ENCODE measurements at places on chromosomes 5 and 9.

- no peak overlapping the region for H3K4me3 ChIP-seq
- H3K4me1 ChIP-seq = 0 out of 2 replicates have a peak, but pooled peaks cover 4% of the 10 kb centered on the region
- no peaks in the 10 kb centered on the region for H3K27me3 ChIP-seq
- H3K36me3 ChIP-seq = peaks cover 21% of the 10 kb centered on the region
Observed at GRCh38 chr5:137639645-137640044, 96.2 kb downstream of the KLHL3 start.

DNA sequence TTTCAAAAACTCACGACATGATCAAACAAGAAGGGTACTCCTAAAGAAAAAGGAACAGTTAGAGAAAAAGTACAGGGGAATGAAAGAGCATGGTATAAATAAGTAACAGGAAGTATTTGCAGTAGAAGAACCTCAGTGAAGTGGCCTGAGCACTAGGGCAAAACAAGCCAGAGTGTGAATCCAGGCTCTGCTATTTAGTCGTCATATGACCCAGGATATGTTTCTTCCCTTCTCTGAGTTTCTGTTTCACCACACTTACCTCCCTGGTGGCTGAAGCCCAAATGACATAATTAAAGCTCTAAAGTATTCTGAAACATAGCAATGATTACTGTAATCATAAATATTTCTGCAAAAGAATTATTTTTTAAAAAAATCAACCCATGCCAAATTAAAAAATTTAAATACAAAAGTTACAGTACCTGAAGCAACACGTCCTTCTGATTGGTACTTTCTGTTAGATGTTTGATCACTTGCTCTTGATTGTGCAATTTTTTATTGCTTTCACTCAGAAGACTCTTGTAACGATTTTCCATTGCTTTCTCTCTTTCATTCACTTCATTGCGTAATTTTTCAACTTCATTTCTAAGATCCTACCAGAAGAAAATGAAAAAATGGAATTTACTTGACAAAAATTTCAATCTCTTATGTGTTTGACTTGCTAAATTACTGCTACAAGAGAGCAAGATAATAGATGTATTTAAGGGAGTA is 88.9 kb downstream of the CDK5RAP2 start:
- peaks cover 22% of the 10 kb centered on the region for H3K4me1 ChIP-seq
- peak overlapping the region; percentile 91 for H3K27ac ChIP-seq
- no peak for DNase-seq
- H3K27me3 ChIP-seq = peaks cover 3% of the 10 kb centered on the region
- no peak overlapping the region for H3K4me3 ChIP-seq
- peaks cover 53% of the 10 kb centered on the region for H3K36me3 ChIP-seq

DNA sequence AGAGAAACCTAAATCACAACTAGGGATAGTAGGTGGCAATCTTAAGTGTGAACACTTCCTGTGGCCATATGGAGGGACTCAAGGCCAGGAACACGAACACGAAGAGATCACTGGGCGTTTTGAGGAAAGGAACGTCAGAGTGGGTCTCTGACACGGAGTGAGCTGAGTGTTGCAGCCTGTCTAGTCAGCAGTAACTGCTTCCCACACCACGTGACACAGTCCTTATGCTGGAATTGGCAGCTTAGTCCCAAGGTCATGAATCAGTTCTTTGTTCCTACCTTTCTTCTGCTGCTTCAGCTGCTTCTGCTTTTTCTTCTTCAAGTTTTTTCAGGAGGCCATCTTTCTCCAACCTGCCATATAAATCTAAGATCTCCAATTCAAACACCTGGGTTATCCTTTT is 18.2 kb downstream of the SPACA9 start:
- no peak overlapping the region for H3K4me3 ChIP-seq
- H3K36me3 ChIP-seq = peaks cover 54% of the 10 kb centered on the region
- H3K27me3 ChIP-seq = no peaks in the 10 kb centered on the region
- no peak for DNase-seq
- no peaks in the 10 kb centered on the region for H3K4me1 ChIP-seq

DNA sequence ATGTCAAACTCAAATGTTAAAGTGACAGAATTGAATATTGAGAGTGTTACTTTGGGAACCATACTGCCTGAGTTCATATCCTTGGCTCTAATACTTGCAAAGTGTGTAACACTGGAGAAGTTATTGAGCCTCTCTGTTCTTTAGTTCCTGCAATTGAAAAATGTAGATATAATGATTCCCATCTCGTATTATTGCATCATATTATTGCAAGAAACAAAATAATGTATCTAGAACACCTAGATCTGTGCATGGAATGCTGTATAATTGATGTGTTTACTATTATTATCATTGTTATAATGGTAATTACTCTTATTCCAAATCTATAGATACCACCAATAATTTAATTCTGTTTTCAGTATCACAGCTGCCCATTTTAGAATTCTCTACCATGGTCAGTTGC is 310.3 kb downstream of the GABRG2 start:
- H3K4me1 ChIP-seq = peaks cover 11% of the 10 kb centered on the region
- H3K27ac ChIP-seq = no peak overlapping the region
- no peaks in the 10 kb centered on the region for H3K36me3 ChIP-seq

DNA sequence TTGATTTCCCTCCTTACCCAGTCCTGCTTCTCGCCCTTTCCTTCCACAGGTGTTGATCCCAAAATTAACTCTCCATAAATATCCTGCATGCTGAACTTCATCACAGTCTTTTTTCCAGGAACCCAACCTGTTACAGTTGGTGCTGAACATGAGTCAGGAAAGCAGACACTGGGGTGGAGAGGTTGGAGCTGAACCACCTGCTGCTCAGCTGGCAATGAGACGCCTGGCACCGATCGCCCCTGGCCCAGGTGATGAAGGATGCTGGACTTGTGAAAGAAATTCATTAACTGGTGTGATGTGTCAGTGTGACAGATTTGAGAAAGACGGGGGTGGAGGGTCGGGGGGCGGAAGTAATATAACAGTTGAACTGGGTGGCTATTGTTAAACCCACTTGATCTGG is 30.6 kb downstream of the CPLX2 start:
- no peaks in the 10 kb centered on the region for H3K4me1 ChIP-seq
- no peak overlapping the region for H3K27ac ChIP-seq
- no peak overlapping the region for H3K4me3 ChIP-seq
- no peak for DNase-seq
- H3K36me3 ChIP-seq = no peaks in the 10 kb centered on the region
- no peaks in the 10 kb centered on the region for H3K27me3 ChIP-seq

DNA sequence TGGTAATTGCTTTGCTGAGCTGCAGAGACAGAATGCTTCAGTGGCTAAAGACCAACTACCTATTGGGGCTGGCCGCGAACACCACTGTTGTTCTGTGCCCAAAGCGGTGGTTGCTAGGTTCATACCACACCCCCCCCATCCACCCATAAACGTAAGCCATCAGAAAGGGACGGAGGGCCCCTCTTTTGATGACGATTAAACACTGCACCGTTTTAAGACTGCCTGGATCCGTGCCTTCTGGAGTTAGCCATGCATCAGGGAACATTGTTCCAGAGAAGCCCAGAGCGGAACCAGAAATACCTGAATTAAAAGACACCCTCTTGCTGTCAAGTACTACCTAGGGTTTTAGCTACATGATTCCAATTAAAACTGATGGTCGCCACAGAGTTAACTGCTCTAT is 369.1 kb upstream of the DAP start:
- no peaks in the 10 kb centered on the region for H3K36me3 ChIP-seq
- H3K27ac ChIP-seq = no peak overlapping the region
- H3K4me3 ChIP-seq = no peak overlapping the region

GRCh38 chr5:178454303-178454702 is 135.9 kb downstream of the COL23A1 start:
- no peaks in the 10 kb centered on the region for H3K27me3 ChIP-seq
- H3K4me1 ChIP-seq = peaks cover 26% of the 10 kb centered on the region
- no peak overlapping the region for H3K27ac ChIP-seq

- H3K27me3 ChIP-seq = peaks cover 17% of the 10 kb centered on the region
- no peaks in the 10 kb centered on the region for H3K36me3 ChIP-seq
- H3K4me1 ChIP-seq = peaks cover 49% of the 10 kb centered on the region
- peak overlapping the region; percentile 64 for H3K4me3 ChIP-seq
- H3K27ac ChIP-seq = no peak overlapping the region
- no peak for DNase-seq
Observed at GRCh38 chr5:150300496-150301169, 2.1 kb downstream of the ARSI start.

DNA sequence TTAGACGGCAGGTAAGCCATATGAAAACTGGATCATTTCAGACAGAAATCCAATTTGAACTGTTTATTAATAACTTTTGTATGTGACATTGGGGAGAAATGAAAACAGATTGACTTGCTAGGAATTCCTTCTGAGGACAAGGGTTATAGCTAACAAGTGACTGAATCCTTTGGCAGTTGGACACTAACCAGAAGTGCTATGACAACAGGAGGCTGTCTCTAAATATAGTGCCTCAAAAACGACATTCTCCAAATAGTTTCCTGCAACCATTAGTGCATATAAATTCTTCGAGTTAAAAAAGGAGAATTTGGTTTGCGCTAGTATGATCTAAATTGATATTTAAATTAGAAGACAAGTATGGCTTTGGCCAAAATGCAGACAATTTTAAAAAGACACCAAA is 338.6 kb downstream of the PTPRD start:
- no peak overlapping the region for H3K27ac ChIP-seq
- H3K36me3 ChIP-seq = no peaks in the 10 kb centered on the region
- no peak overlapping the region for H3K4me3 ChIP-seq
- no peaks in the 10 kb centered on the region for H3K27me3 ChIP-seq

DNA sequence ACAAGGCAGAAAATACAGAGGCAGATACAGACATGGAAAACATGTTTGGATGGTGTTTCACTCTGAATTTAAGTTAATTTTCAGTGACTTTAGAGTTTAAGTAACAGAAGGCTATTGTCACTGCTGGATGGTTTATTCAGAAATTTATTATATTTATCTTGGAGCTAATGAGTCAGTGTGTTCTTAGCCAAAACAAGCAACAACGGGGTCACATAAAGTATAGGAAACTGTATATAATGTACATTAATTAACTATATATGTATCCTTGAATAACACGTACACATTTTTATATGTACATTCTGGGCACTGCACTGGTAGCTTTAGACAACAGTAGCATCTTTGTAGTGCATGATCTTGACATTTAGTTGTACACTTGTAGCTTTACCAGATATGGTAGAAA is 30.7 kb downstream of the CYLC2 start:
- DNase-seq = no peak
- H3K4me1 ChIP-seq = no peaks in the 10 kb centered on the region
- H3K27ac ChIP-seq = no peak overlapping the region
- H3K36me3 ChIP-seq = peaks cover 2% of the 10 kb centered on the region

- H3K27me3 ChIP-seq = peaks cover 25% of the 10 kb centered on the region
- H3K4me3 ChIP-seq = no peak overlapping the region
- no peak for DNase-seq
- no peak overlapping the region for H3K27ac ChIP-seq
- H3K4me1 ChIP-seq = peaks cover 44% of the 10 kb centered on the region
Observed at GRCh38 chr5:168312606-168313295, 21.3 kb downstream of the WWC1 start.

GRCh38 chr9:108565651-108566378 is 290.0 kb downstream of the ACTL7B start:
- no peak overlapping the region for H3K27ac ChIP-seq
- H3K36me3 ChIP-seq = no peaks in the 10 kb centered on the region
- H3K4me1 ChIP-seq = peaks cover 14% of the 10 kb centered on the region

DNA sequence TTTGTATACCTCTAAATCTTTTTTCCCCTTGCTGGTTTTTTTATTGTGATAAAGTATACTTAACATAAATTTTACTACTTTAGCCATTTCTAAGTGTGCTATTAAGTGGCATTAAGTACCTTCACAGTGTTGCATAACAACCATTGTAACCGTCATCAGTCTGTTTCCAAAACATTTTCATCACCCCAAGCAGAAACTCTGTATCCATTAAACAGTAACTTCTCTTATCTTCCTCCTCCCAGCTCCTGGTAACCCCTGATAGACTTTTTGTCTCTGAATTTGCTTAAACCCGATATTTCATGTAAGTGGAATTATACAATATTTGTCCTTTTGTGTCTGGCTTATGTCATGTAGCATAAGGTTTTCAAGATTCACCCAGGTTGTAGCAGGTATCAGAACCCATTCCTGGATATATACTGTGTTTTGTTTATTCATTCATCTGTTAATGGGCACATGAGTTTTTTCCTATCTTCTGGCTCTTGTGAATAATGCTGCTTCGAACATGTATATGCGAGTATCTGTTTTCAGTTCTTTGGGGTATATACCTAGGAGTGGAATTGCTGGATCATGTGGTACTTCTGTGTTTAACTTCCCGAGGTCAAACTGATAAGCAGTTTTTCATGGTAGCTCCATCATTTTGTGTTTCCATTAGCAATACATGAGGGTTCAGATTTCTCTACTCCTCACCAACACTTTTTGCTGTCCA is 66.4 kb downstream of the EHMT1 start:
- H3K36me3 ChIP-seq = peaks cover 10% of the 10 kb centered on the region
- H3K27me3 ChIP-seq = no peaks in the 10 kb centered on the region
- peak overlapping the region; percentile 44 for H3K27ac ChIP-seq
- no peak for DNase-seq
- H3K4me3 ChIP-seq = no peak overlapping the region

- H3K4me3 ChIP-seq = no peak overlapping the region
- no peaks in the 10 kb centered on the region for H3K36me3 ChIP-seq
- no peak overlapping the region for H3K27ac ChIP-seq
- peaks cover 22% of the 10 kb centered on the region for H3K4me1 ChIP-seq
Observed at GRCh38 chr5:132425009-132425937, 55.8 kb downstream of the SLC22A5 start.

GRCh38 chr5:133606835-133607234 is 5.5 kb downstream of the FSTL4 start:
- peaks cover 29% of the 10 kb centered on the region for H3K4me1 ChIP-seq
- no peaks in the 10 kb centered on the region for H3K36me3 ChIP-seq
- H3K27ac ChIP-seq = no peak overlapping the region
- peaks cover 34% of the 10 kb centered on the region for H3K27me3 ChIP-seq
- H3K4me3 ChIP-seq = no peak overlapping the region

DNA sequence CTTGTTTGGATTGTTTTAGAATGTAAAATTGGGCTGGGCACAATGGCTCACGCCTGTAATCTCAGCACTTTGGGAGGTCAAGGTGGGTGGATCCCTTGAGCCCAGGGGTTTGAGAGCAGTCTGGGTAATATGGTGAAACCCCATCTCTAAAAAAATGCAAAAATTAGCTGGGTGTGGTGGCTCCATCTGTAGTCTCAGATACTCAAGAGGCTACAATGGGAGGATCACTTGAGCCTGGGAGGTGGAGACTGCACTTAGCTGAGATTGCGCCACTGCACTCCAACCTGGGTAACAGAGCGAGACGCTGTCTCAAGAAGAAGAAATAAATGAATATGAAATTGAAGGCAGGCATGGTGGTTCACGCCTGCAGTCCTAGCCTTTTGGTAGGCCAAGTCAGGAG is 21.3 kb downstream of the MAML1 start:
- peak overlapping the region; percentile 75 for H3K27ac ChIP-seq
- H3K4me1 ChIP-seq = peaks cover 28% of the 10 kb centered on the region
- H3K36me3 ChIP-seq = peaks cover 9% of the 10 kb centered on the region
- DNase-seq = peak; percentile 0
- no peak overlapping the region for H3K4me3 ChIP-seq

DNA sequence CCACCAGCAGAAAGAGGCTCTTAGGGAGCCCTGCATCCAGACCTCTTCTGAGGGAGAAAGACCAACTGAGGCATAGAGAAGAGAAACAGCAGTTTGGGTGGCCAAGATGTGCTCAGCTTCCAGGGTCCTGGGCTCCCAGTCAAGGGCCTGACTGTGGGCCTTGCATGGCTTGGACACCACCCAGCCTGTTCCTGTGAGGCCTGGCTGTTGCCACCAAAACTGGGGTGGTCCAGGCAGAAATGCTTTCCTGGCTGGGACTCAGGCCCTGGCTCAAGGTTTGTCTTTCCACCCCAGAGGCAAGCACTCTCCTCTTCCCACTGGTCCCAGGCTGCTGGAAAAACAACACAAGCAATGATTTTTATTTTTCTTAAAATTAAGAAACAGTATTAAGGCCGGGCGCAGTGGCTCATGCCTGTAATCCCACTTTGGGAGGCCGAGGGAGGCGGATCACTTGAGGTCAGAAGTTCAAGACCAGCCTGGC is 13.3 kb downstream of the MYOZ3 start:
- H3K36me3 ChIP-seq = peaks cover 8% of the 10 kb centered on the region
- no peak overlapping the region for H3K4me3 ChIP-seq
- H3K27me3 ChIP-seq = no peaks in the 10 kb centered on the region
- H3K4me1 ChIP-seq = peaks cover 31% of the 10 kb centered on the region
- H3K27ac ChIP-seq = peak overlapping the region; percentile 78
- DNase-seq = no peak
